Cortex of kidney (tissue), 1 donor: ENCODE measurements at places on chromosomes 12 and 14.

- DNase-seq: no peak
Measured at GRCh38 chr14:74954232-74954946, 1.0 kb downstream of the PGF start.

- no peak for DNase-seq
Measured at GRCh38 chr14:104282332-104283196, 144.2 kb downstream of the KIF26A start.

DNA sequence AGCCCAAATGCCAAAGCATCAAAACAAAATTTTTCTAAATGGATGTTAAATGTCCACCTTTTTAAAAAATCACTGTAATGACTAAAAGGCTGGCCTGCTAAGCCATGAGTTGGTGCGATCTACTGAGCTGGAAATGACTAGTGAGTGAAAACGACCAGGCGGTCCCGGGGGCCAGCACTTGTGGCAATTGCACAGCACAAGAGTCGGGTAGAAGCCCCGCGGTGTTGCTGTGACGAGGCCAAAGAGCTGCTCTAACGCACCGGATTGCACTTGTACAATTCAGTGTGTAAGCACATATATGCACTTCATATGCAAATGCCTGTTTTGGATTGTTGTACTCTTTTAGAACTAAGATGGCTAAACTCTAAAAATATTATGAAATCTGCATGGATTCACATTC is 64.1 kb upstream of the DYNC1H1 start:
- no peak for DNase-seq

- peak; percentile 62 for DNase-seq
Measured at GRCh38 chr14:32201193-32201815, 541 bp upstream of the RNU6-7 start.

DNA sequence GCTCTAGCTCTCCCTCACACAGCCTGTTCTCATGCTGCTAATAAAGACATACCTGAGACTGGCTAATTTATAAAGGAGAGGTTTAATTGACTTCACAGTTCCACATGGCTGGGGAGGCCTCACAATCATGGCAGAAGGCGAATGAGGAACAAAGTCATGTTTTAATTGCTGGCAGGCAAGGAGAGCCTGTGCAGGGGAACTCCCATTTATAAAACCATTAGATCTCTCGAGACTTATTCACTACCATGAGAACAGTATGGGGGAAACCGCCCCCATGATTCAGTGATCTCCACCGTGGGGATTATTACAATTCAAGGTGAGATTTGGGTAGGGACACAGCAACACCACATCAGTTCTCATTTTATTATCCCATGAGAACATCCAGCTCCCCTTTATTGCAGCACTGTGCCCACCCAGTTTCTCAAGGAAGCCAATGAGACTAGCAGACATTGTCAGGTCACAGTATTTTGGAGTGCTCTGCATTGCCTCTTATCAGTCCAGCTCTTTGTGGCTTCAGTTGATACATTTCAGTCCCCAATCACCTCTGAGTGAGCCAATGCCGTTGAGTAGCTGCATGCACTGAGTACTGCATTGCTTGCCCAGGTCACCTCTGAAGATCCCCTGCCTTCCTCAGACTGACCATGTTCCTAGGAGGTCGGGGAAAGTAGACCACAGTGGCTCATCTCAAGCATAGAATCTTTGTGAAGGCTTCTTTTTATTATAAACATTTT is 131.2 kb downstream of the CRADD start:
- DNase-seq: no peak

DNA sequence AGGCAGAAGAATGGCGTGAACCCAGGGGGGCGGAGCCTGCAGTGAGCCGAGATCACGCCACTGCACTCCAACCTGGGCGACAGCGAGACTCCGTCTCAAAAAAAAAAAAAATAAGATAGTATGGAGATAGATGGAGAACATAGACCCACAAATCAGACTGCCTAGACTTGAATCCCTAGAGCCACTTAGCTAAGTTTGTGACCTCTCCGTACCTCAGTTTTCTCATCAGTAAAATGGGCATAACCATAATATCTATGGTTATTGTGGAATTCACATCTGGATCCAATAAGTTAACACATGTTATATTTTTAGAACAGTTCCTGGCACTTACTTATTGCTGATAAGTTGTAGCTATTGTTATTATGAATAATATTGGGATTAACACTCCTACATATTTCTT is 7.2 kb downstream of the PROX2 start:
- no peak for DNase-seq

GRCh38 chr12:123011701-123012100 is 31.2 kb downstream of the ARL6IP4 start:
- no peak for DNase-seq

GRCh38 chr14:35789651-35790050 is 19.4 kb downstream of the RALGAPA1 start:
- DNase-seq: no peak
